Ammon's horn (tissue), 1 donor: ENCODE measurements at places on chromosomes 5 and 9.

DNA sequence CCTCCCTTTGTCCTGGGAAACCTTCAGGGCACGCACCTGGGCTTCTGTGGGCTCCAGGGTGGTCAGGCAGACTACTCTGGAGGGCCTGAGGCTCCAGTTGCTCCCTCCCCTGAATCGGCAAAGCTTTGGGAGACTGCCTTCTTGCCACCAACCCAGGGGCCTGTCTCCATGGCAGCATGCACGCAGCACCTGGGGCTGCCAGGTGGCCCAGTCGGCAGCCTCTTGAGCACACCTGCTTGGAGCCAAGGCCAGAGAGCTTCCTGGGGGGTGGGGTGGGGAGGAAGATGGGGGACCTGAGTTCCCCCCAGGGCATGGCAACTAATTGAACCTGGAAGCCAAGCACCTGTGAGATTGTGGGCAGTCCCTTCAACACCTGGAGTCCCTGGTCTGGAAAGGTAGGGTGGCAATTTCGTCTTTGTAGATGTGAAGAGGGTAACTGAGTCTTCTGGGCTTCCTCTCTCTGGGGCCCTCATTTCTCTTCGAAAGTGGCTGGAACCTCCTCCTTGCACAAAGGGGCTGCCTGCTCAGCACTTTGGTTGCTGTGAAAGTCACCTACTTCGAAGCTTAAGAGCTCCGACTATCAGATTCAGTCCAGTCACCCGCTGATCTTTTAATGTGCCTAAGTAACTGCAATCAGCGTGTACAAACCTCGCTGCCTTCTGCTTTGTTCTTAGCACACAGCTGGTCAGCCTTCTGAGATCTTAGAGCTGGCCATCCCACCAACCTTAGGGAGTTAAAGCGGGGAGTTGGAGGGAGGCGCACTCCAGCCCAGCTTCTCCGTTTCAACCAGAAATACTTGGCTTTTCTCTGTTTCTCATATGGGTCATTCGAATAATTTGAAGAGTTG lies 4.0 kb downstream of the RNF183 start:
- DNase-seq: no peak

DNA sequence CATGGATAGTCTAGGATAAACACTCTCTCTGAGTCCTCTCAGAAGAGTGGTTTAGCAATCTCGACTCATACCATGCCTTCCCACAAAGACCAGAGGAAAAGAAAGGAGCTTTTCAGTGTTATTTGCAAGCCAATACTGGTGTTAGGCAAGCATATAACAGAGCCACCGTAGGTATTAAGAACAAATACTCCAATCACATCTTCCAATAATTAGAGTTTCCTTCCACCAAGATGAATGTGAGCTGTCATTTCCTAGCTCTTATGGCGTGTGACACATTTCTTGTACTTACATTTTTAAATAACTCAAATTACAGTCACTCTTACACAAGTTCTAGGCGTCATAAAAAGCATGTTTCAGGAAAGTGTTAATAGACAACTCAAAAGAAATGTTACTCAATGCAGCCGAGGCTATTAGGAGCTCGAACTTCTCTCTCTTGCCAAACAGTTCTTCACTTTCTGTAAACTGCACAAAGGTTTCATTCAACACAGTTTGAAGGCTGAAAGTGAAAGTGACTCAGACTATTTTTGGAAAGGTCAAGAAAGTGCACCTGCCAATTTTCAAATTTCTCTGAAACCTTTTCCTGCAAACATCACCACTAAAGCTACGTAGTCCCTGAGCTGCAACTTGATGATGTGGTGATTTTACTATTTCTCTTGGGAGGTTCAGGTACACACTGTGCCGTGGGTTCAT lies 153.8 kb downstream of the AUH start:
- no peak for DNase-seq

- DNase-seq: no peak
Measured at GRCh38 chr9:80873861-80874260, 815.5 kb downstream of the TLE1 start.

GRCh38 chr9:131304676-131305355 lies 15.3 kb downstream of the PLPP7 start:
- no peak for DNase-seq

DNA sequence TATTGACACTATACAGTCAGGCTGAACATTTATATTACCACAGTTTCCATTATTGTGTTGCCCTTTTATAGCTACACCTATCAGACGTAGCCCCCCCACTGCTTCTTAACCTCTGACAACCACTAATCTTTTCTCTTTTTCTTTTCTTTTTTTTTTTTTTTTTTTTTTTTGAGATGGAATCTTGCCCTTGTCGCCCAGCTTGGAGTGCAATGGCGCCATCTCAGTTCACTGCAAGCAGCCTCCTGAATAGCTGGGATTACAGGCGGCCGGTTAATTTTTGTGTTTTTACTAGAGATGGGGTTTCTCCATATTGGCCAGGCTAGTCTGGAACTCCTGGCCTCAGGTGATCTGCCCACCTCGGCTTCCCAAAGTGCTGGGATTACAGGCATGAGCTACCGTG lies 75.4 kb downstream of the UHRF2 start:
- DNase-seq: no peak

DNA sequence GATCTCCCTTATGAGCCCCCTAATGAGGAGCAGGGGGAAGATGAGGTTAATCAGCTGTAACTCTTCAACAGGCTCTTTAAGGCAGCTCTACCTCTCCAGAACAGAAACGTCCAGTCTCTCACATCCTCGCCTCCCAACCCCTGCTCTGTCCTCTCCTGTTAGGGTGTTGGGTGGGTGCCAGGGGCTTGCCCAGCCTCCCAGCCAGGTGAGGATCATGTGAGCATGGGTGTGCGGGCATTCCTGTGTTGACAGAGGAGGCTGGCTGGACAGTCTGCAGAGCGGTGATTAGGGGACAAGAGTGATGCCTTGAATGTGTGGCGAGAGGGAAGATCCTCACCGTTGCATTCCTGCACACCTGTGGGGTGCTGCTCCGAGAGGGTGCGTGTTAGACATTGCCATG lies 51.7 kb downstream of the CCDC180 start:
- no peak for DNase-seq

DNA sequence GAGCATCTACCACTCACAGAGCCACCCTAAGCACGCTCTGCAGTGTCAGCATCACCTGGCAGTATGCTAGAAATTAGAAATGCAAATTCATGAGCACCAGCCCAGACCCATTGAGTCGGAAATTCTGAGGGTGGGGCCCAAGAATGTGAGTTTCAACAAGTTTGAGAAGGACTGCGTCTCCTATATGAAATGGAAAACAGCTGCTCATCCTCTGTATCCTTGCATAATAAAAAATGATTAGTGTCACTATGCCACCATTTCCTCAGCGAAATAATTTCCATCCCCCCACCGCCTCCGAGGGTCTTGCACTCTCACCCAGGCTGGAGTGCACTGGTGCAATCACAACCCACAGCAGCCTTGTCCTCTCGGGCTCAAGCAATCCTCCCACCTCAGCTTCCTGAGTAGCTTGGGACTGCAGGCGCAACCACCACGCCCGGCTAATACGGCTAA lies 1.3 kb upstream of the IQGAP2 start:
- no peak for DNase-seq

DNA sequence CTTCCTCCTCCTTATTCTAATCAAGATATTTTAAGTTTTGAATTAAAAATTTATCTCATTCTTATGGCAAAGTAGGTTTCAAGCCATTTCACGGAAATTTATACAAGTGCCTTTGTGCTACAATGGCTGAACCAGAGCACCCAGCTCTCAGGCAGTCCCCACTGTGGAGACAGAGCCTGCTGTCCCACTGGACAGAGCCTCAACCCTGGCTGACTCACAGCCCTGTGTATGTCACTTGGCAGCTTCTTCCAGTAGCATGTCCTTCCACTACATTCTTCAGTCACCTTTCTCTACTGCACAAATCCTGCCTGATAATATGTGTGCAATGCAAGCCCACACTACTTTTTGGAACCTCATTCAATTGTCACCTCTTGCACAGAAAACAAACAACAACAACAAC lies 253.1 kb downstream of the PDE4D start:
- no peak for DNase-seq

- DNase-seq: no peak
Measured at GRCh38 chr5:10655161-10655971, 91.5 kb downstream of the ANKRD33B start.

DNA sequence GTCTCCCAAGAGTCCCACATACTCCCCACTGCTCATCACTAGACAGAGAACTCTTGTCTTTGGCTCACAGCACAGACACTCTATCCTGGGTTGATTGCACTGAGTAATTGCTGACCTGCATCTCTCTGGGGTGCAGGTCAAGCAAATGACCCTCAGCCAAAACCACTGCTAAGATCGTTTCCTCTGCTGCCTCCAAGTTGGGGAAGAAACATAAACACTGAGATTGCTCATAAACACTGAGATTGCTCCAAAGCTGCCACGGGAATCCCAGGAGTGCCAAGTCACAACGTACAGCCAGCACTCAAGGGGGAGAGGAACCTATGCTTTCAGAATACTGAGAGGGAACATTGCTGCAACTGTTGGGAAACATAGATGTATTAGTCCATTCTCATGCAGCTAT lies 1402.1 kb upstream of the ACO1 start:
- DNase-seq: no peak

DNA sequence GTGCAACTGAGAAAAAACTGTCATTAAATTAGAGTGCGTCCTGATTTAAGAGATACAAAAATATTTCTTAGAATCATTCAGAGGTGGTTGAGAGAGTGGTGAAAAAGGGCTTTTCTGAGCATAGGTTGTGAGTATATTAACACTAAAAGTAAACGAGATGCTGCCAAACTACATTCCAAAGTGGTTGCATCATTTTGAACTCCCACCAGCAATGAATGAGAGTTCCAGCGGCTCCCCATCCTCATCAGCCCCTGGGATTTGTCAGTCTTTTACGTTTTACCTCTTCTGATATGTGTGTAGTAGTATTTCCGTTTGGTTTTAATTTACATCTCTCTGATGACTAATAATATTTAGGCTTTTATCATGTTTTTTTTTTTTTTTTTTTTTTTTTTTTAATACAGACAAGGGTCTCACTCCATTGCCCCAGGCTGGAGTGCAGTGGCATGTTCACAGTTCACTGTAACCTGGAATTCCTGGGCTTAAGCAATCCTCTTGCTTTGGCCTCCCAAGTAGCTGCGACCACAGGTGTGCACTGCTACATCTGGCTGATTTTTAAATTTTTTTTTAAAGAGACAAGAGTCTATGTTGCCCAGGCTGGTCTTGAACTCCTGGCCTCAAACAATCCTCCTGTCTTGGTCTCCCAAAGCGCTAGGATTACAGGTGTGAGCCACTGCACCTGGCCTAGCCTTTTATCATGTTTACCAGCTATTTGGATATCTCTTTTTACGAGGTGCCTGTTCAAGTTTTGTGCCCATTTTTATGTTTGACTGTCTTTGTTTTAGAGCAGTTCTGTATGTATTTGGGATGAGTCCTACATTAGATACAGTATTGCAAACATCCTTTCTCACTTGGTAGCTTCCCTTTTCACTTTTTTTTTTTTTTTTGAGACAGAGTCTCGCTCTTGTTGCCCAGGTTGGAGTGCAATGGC lies 17.0 kb downstream of the PRRT1B start:
- DNase-seq: no peak

- DNase-seq: no peak
Measured at GRCh38 chr5:168842571-168843205, 263.5 kb upstream of the PANK3 start.

GRCh38 chr5:138700581-138701362 lies 52.5 kb upstream of the CTNNA1 start:
- no peak for DNase-seq

DNA sequence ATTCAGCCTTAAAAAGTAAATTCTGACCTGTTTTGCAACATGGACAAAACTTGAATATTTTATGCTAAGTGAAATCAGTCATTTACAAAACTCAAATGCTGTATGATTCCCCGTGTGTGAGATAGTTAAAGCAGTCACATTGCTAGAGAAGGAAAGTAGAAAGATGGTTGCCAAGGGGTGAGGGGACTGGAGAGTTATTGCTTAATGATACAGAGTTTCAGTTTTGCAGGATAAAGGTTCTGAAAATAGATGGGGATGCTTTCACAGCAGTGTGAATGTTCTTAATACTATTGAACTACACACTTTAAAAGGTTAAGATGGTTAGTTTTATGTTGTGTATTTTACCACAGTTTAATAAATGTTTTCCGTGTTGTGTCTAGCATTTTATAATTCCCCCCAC lies 51.2 kb downstream of the SGCD start:
- no peak for DNase-seq

DNA sequence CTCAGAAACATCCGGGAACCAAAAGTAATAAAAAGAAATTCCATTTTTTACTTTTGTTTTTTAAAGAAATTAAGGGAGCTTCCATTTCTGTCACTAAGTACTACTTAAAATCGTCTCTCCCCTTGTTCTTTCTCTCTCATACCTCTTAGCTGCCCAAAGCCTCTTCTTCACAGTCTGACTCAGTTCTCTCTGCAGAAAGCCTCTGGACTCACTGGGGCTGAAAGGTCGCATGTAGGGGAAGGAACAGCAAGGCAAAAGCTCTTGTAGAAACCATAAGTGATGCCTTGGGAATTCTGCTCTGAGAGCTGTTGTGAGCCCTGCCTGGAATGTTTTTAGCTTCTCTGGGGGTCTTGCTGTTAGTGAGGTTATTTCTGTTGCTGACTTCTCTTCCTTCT lies 100.8 kb upstream of the RANBP3L start:
- no peak for DNase-seq
